ENCODE measurements at places on chromosomes 2 and 18. TPM values are rescaled to one million over a fixed set of nuclear protein-coding genes. Genes with fewer than 3 reads are reported as not detected.

ABCB11 gene
- 0.13 TPM for polyA plus RNA-seq

REG1B gene
- not detected for polyA plus RNA-seq

CWC22 gene
- 9.2 TPM for polyA plus RNA-seq

L3MBTL4 gene
- polyA plus RNA-seq, result 3.9 TPM

PARD3B gene
- 4.9 TPM for polyA plus RNA-seq

B3GNT7 gene
- 11.6 TPM for polyA plus RNA-seq

ALPP gene
- polyA plus RNA-seq, result not detected

FBLN7 gene
- polyA plus RNA-seq, result 0.95 TPM

ACTG2 gene
- polyA plus RNA-seq, result 66.9 TPM

ESPNL gene
- 0.03 TPM for polyA plus RNA-seq

CMPK2 gene
- 2.4 TPM for polyA plus RNA-seq

RAPGEF4 gene
- polyA plus RNA-seq, result 81.5 TPM

UGT1A9 gene
- not detected for polyA plus RNA-seq

REG3G gene
- polyA plus RNA-seq, result 3.0 TPM

CHRNG gene
- polyA plus RNA-seq, result not detected

KLHL41 gene
- polyA plus RNA-seq, result 1.4 TPM

SEPTIN10 gene
- 21.0 TPM for polyA plus RNA-seq

TBR1 gene
- not detected for polyA plus RNA-seq

EGR4 gene
- 0.20 TPM for polyA plus RNA-seq

HOXD9 gene
- polyA plus RNA-seq, result 2.5 TPM

EFR3B gene
- 18.5 TPM for polyA plus RNA-seq

POU3F3 gene
- polyA plus RNA-seq, result 0.16 TPM

PROM2 gene
- 1.0 TPM for polyA plus RNA-seq

XIRP2 gene
- polyA plus RNA-seq, result 0.16 TPM

LHCGR gene
- 0.74 TPM for polyA plus RNA-seq

INHBB gene
- polyA plus RNA-seq, result 2.4 TPM

ZNF142 gene
- polyA plus RNA-seq, result 21.0 TPM

MORN2 gene
- 74.1 TPM for polyA plus RNA-seq

RUFY4 gene
- polyA plus RNA-seq, result 0.98 TPM

ANKAR gene
- polyA plus RNA-seq, result 2.4 TPM

SP100 gene
- 77.6 TPM for polyA plus RNA-seq

MYO3B gene
- 0.08 TPM for polyA plus RNA-seq

Data from adrenal gland (tissue), 19 donors.